Endothelial cell of umbilical vein (primary cell): ENCODE measurements at places on chromosomes 5 and 9.

DNA sequence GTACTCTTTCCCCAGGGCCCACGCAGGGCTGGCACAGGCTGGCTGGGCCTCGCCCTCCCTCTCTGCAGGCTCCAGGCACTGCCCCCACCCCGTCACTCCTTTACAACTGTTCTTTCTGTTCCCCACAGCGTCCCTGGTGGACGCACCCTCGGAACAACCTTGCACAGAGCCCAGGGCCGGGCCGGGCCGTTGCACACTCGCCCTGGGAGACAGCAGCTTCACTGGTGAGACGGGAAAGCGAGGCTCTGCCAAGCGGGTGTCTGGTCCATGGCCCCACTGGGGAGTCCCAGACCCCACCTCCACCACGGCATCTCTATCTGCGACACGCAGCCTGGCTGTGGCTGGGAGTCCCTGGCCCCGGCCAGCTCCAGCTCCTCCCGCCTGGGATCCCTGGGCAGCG, 18.4 kb upstream of the QSOX2 start:
- DNase-seq = no peak

DNA sequence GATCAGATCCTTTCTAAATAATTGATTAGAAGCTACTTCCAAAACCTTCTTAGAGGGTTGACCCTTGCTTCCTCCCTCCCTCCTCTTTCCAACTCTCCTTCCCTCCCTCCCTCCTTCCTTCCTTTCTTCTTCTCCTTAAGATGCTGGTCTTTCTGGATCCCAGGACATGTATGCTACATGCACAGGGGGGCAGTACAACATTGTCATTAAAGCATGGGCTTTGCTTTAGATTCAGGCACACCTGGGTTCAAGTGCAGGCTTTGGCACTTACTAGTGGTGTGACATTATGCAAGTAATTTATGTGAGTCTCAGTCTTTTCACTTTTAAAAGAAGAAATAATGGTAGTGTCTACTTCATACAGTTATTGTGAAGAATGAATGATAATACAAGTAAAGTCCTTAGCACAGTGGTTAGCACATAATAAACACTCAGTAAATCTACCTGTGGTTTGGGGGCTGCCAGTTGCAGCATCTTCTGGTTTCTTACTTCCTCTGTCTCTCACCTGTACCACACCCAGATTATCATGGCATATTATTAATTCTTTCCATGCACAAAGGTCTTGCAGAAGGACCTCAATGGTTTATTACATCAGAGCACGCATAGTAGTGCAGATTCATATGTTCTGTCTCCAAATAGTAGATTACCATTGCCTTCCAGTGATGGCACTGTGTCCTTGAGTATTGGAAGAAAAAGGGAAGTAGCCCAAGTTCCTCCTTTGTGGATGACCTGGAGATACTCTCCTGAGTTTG, 154.1 kb downstream of the ARHGAP26 start:
- DNase-seq = no peak

GRCh38 chr9:93522736-93523135, 53.6 kb upstream of the PHF2 start:
- no peak for DNase-seq

GRCh38 chr5:177495243-177496060, 2.0 kb downstream of the PDLIM7 start:
- DNase-seq = peak; percentile 86

- DNase-seq = no peak
Observed at GRCh38 chr5:108753877-108754276, 6.2 kb downstream of the FER start.

- DNase-seq = no peak
Observed at GRCh38 chr5:142621227-142621626, 64.7 kb downstream of the FGF1 start.

- DNase-seq = no peak
Observed at GRCh38 chr9:97124256-97124655, 85.3 kb upstream of the CTSV start.

DNA sequence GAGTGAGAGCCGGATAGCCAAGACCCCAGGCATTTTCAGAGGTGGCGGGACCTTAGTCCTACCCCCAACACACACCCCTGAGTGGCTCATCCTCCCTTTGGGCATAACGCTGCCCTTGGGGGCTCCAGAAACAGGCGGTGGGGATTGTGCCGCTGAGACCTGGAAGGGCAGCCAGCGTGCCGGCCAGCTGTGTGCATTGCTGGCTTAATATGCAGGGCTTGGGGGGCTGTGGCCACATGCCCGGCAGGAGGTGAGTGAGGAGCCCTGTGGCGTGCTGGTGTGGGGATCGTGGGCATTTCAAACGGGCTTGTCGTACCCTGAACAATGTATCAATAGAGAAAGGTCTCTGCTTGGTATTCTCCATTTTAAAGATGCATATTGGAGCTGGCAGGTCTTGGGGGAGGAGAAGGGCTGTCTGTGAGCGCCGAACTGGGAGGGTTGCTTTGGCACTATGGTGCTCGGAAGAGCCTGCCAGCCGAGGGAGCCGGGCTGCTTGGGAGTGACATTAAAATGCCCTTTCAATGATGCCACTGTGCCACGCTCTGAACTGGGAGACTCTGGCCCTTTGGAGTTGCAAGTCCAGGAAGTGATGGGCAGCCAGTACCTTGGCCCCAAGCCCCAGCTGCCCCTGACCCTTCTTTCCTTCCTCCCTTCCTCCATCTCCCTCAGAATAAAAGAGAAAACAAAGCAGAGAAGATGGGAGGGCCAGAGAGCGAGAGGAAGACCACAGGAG, 11.2 kb upstream of the OLFM1 start:
- DNase-seq = no peak

- DNase-seq = no peak
Observed at GRCh38 chr5:145939540-145940065, 3.2 kb downstream of the SH3RF2 start.

- DNase-seq = no peak
Observed at GRCh38 chr5:143772621-143773020, 39.3 kb upstream of the HMHB1 start.

GRCh38 chr9:13942695-13943094, 371.2 kb downstream of the NFIB start:
- peak; percentile 81 for DNase-seq

DNA sequence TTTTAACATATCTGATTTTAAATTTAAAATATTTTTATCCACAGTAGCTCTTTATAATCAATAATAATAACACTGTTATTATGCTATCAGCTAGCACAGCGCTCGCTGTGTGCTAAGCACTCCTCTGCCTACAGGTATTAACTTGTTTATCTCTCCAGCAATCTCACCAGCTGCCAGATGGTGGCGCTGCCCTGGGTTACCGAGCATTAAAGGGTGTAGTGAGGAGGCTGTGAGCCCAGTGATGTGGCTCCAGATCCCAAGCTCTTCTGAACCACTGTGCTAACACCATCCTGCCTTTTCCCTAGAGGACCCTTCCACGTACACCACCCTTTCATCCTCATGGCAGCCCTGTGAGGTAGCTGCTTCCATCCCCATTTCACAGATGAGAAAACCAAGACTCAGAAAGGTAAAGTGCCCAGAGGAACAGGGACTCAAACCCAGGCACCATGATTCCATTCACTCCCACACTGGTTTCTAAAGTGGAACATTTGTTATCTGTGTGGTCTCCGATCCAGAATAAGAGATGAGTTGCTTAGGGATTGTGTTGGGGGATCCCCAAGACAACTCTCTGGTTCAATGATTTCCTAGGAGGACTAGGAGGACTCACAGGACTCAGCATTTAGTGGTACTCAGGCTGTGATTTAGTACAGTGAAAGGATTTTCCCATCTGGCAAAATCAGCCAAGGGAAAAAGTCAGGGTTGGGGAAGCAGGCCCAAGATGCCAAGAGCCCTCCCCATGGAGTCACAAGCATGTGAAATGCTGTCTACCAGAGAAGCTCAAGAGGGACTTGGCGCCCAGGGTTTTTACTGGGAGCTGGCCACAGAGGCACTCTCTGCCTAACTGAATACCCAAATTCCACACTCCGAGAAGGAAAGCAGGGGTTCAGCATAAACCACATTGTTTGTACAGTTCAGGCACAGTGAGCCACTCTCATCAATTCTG, 7.0 kb downstream of the IGFBPL1 start:
- peak; percentile 17 for DNase-seq

DNA sequence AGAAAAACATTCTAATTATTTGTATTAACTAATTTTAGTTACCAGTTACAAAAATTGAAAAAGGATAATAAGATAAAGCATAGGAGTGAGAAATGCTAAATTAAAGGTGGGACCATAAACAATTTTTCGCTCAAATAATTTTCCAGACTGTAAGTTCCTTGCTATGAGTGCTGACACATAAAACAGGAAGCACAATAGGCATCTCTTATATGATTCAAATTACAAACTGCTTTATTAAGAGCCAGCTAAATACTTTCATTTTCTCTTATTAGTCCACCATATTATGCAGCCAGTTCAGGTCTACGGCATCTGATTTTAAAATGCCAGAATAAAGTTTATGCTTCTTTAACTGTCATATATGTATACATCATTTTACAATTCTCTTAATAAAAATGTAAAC, 4.4 kb downstream of the RC3H2 start:
- DNase-seq = peak; percentile 61

DNA sequence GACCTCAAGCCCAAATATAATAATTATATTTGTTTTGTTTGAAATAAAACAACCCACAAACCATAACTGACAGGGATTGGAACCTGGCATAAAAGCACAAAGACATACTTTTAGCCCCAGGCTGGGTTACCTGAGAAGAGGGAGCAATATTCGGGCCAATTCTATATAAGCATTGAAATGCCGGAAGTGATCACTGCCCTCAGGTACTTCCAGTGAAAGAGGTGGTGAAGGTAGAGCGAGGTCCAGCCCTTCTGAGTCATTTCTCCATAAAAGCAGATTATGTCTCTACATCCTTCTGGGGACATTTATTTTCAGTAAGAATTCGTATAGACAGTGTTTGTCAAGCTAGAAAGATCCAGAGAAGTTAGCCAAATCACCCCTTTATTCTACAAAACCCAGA, 59.6 kb downstream of the GCNT4 start:
- DNase-seq = no peak

DNA sequence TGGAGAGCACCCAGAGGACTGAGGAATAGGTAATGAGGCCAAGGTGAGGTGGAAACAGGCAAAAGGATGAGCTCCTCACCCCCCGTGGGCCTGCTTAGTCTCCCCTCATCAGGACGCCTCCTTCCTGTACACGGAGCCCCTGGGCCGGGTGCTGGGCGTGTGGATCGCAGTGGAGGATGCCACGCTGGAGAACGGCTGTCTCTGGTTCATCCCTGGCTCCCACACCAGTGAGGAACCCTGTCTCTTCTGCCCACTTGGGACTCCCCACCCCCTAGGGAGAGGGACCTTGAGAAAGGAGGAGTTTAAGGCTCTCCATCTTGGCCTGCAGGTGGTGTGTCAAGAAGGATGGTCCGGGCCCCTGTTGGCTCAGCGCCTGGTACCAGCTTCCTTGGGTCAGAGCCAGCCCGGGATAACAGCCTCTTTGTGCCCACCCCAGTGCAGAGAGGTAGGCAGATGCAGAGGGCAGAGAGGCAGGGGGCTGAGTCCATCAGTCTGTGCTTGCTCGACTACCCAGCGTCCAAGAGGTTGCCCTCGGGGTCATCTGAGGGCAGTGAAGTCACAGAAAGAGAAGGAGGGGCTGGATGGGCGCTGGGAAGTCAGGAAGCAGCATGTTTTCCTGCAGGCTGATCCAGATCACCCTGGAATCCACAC, 7.0 kb downstream of the DOLK start:
- peak; percentile 59 for DNase-seq
